GM03348 (cell line): ENCODE measurements at places on chromosomes 1 and 21.
A peak's percentile ranks its signal among the peaks of the same experiment; 100 is the strongest.

DNA sequence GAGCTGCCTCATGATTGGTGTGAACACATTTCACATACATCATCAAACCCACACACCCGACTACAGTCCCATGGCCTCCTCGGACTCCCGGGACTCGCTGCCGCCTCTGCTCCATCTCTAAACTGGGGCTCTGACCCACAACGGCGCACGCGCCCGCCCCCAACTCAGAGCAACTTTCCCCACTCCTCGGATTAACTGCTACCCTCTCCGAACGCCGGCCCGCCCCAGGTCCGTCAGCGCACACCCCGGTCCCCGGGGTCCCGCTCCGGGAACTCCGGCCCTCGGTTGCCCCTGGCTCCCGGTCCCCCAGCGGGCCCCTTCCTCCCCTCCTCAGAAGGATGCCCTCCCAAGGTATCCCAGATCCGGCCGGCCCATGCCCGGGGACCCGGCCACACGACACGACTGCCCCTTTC, 740 bp downstream of the DSTYK start:
- peak; percentile 59 for DNase-seq

- DNase-seq, result no peak
Measured at GRCh38 chr1:101463195-101463594, 226.4 kb downstream of the S1PR1 start.

- DNase-seq, result no peak
Measured at GRCh38 chr1:41931578-41931977, 12.9 kb upstream of the HIVEP3 start.

DNA sequence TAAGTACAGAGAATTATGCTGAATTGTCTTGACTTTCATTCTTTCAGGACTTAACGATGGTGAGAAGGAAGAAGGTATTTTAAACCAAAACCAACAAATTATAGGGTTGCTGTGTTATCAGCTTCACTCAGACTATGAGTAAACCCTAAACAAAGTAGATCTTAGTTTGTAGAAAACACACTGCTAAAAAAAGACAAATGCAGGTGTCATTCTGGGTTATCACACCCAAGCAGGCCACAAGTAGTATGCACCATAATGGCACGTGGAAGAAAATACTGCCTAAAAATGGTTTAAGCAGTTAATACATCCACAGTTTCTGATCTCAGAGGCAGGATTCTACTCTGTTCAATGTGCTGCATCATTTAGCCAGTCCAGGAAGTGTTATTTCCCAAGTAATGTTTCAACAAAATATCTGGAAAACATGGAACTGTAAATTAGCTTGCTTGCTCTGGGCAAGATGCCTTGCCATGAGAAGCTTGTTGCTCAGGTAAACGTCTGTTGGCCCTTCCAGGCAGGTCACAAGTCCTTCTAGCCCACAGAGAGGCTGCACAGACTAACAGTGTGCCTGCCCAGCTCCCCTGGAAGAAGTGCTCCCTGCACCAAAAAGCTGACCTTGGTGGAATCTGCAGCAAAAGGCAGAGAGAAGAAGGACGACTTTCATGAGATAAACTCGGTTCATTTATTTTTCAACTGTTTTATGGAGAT, 4.1 kb downstream of the DIPK1A start:
- DNase-seq, result no peak

- no peak for DNase-seq
Measured at GRCh38 chr1:15077384-15077783, 76.2 kb upstream of the TMEM51 start.

DNA sequence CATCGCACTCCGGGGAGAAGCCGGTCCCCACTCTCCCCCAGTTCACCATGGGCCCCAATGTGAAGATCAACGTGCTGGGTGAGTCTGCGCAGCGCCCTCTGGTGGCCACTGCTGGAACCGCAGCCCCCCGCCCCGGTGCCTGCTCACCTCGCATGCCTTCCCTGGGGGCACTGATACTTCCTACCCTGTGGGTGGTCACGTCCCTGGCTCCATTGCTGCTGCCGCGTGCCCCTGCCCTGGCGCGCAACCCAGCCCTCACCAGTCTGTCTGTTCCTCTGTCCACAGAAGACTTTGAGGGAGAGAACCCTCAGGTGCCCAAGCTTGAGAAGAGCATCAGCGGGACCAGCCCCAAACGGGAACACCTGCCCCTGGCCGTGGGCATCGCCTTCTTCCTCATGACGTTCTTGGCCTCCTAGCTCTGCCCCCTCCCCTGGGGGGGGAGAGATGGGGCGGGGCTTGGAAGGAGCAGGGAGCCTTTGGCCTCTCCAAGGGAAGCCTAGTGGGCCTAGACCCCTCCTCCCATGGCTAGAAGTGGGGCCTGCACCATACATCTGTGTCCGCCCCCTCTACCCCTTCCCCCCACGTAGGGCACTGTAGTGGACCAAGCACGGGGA, 7.6 kb downstream of the EFNA3 start:
- DNase-seq, result peak; percentile 85

DNA sequence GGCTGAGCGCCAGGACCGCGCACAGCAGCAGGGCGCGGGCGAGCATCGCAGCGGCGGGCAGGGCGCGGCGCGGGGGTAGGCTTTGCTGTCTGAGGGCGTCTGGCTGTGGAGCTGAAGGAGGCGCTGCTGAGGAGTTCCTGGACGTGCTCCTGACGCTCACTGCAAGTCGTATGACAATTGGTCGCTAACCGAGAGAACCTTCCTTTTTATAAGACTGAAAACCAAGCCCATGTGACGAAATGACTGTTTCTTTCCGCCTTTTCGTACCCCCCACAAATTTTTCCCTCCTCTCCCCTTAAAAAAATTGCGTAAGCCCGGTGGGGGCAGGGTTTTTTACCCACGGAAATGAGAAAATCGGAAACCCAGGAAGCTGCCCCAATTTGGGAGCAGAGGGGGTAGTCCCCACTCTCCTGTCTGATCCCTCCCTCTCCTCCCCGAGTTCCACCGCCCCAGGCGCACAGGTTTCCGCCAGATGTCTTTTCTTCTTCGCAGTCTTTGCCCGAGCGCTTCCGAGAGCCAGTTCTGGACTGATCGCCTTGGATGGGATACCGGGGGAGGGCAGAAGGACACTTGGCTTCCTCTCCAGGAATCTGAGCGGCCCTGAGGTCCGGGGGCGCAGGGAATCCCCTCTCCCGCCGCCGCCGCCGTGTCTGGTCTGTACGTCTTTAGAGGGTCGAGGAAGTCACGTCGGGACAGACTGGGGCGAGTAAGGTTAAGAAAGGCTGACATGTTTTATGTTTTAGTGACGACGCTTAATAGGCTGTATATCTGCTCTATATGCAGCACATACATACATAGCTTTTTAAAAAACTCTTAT, at the start of gene PTGS2:
Gene PTGS2 (minus strand): TSS at position 179 of the 817 bp plus-strand sequence. CDS start 133 bp downstream, at position 46.
- peak; percentile 92 for DNase-seq

DNA sequence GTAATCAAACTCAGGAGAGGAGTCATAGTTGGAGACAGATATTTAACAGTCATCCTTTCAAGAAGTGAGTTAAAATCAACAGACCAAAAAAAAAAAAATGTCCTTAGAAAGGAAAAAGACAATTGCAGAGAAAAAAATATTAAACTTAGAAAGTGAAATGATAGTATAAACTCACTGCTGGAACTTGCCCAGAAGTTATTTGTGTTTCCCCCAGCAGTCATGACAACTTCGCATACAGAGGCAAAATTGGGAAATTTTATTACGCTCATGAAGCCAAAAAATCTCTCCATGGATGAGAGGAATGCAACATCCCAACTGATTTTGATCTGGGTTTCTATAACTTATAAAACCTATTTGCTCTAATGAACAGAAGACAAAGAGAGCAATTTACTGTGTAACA, 198.2 kb downstream of the LRRC7 start:
- no peak for DNase-seq

GRCh38 chr1:86636898-86637297, 67.5 kb upstream of the SH3GLB1 start:
- DNase-seq, result no peak

DNA sequence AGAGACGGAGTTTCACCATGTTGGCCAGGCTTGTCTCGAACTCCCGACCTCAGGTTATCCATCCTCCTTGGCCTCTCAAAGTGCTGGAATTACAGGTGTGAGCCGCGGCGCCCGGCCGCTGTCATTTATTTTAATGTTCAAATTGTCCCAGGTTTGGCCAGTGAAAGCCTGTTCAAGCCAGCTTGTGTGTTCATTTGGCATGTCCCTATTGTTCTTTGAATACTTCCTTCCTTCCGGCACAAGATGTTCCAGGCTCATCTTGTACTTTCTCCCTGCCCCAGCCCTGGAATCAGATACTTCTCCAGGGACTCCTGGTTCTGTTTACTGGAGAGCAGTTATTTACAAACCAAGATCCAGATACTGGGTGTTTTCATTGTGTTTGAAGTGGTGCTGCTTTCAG, 37.0 kb downstream of the ZBTB8B start:
- no peak for DNase-seq

DNA sequence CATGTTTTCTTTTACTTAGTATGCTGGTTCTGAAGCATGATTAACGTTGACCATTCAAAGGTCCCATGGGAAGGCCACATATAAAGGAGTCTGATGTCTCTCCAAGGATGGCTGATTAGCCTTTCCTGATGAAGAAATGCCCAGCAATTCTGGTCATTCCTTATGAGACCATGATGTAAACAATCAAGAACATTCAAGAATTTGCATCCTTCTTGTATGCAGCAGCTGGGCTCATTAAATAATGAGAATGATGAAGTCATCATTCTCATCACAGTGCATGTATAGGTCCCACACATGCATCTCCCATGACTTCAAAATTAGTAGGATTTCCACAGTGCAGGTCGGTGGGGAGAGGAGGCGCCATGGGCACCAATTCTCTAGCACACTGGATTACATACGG, 85.4 kb downstream of the APP start:
- DNase-seq, result no peak

DNA sequence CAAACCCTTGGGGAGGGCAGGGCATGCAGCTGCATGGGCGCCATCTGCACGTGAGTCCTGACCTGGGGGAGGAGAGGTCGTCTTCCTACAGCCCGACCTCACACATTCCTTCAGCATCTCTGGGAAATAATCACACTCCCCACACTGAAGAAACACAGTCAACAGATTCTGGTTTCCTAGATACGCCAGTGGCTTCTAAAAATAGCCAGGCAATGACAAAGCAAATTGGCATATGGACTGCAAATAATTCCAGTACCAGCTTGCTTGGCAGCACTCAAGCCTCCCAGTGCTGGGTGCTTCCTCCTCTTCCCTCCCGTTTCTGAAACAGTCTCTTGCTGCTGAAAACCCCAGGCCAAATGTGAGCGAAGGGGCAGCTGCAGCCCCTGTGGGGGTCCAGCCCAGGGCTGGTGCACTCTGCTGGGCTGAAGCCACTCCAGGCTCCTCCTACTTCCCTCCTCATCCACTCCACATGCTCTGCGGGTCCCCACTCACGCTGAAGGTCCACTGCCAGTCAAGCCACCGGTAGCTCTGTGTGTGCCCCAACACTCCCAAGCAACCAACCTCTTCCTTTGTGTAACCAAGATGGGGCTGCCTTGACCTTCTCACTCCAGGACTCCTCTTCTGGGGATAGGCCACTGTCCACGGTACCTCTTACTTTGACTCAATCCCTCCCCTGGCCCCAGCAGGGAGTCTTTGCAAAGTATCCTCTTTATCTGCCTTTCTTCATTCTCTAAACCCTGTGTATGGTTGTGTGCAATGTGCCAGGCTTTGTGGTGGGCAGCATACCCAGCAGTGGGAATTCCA, 69.0 kb downstream of the KCND3 start:
- DNase-seq, result peak; percentile 35

DNA sequence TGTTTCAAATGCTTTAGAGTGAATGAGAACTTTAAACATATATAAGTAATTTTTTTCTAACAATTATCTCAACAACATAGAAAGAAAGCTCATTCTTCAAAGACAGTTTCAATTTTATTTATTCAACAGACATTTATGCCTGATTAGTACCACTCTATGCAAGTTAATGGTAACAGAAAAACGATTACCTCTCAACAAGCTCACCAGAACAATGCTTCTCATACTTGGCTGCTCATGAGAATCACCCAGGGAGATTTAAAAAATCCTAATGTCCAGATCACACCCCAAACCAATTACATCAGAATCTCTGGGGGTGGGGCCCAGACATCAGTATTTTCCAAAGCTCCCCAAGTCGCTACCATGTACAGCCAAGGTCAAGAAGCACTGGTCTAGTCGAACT, 312.4 kb downstream of the PAPPA2 start:
- no peak for DNase-seq

- no peak for DNase-seq
Measured at GRCh38 chr1:241582921-241583321, 50.7 kb downstream of the KMO start.

DNA sequence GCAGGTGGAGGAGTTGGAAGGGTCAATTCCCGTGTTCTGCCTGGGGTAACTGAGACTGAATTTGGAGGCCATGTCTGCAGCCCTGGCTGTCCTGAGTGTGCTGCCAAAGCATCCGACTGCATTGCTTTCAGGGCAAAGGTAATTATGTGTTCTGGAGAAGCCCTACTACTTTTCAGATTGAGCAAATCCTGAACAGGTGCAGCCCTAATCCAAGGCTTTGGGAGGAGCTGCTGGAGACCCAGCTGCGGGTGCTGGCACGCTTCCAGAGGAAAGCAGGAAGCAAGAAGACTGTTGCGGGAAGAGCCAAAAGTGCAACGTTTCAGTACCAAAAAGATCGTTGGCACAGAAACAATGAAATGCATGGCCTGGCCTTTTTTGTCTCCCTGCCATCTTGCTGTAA, 73.7 kb upstream of the NRIP1 start:
- no peak for DNase-seq

- DNase-seq, result no peak
Measured at GRCh38 chr1:11697188-11697892, 5.8 kb downstream of the DRAXIN start.

- no peak for DNase-seq
Measured at GRCh38 chr1:19489996-19490395, 4.7 kb upstream of the CAPZB start.

GRCh38 chr1:95679262-95679661, 445.3 kb downstream of the RWDD3 start:
- DNase-seq, result no peak

DNA sequence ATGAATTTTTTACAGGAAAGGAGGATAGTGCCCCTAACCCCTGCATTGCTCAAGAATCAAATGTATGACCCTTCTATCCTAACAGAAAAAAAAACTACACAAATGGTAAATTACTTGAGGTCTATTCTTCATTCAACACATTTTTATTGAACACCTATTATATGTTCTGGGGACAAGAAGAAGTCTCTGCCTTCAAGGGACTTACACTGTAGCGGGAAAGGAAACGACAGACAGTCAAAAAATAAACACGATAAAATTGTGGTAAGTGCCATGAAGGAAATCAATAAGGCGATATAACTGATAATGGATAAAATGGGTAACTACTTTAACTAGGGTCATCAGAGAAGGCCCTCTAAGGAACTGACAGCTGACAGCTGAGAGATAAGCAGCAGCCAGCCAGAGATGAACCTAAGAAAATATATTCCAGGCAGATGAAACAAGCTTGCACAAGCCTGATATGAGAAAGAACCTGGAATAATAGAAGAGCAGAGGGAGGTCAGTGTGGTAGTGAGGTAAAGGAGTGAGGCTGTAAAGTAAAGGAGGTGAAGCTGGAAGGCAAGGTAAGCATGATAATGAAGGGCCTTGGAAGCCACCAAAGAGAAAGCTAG, 66.4 kb downstream of the PHTF1 start:
- DNase-seq, result no peak
